Right atrium auricular region (tissue), 2 donors: ENCODE measurements at places on chromosomes 4 and X. TPM values are rescaled to one million over a fixed set of nuclear protein-coding genes. Genes with fewer than 3 reads are reported as not detected.

- DNase-seq = no peak
These were observed 114.5 kb upstream of the KIT start for GRCh38 chr4:54543088-54543795.

DNA sequence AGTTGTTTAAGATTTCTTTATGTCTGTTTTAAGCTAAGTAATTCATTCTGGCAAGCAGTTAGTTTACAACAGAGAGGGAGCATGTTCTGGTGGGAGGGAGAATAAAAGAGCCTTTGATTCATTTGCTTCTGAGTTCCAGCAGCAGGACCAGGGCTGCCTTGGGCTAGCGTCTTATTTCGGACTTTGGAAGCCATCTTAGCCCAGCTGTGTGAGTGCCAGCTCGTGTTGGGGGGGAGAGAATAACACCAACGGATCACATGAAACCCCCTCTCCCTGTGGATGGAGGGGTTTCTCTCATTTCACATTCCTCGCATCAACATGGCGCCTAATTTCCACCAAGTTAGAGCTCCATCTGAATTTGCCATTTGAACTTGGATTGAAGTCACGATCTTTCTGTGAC lies 7.4 kb downstream of the GAB1 start:
- DNase-seq = no peak

DNA sequence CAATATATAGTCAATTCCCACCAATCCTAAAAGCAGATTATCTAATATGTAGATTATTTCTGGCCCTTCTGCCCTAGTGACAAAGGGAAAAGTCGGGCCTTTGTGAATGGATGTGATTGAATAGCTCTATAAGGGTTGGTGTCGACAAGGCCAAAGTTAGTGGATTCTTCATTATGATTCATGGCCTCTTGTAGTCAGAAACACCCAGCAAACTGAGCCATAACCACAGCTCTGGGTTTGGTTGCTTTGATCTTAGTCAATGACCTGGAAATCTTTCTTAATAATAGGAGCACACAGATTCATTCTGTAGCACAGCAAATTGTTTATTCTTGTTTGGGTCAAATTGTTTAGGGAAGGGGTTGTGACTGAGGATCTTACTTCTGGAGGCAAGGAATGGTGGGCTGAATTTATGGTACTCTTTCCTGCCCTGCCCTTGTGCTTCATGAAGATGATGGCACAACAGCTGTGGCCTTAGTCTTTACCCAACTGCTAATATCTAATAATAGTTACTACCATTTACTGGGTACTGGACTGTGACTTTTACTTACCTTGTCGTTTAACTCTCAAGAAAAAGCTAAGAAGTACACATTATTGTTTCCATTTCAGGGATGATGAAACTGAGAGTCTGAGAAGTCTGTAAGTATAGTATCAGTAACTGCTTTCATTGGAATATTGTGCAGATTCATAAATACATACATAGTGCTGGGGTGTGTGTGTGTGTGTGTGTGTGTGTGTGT lies 74.0 kb downstream of the AFF2 start:
- DNase-seq = no peak

- no peak for DNase-seq
These were observed 941.2 kb upstream of the TENM3 start for GRCh38 chr4:181301735-181302710.

The IL1RAPL1 gene
- 3.0 TPM for total RNA-seq
